ENCODE measurements at places on chromosomes 2 and 18. TPM values are rescaled to one million over a fixed set of nuclear protein-coding genes. Genes with fewer than 3 reads are reported as not detected.

GRCh38 chr2:226581661-226582060 is 218.0 kb downstream of the IRS1 start:
- DNase-seq, result peak; percentile 7

DNA sequence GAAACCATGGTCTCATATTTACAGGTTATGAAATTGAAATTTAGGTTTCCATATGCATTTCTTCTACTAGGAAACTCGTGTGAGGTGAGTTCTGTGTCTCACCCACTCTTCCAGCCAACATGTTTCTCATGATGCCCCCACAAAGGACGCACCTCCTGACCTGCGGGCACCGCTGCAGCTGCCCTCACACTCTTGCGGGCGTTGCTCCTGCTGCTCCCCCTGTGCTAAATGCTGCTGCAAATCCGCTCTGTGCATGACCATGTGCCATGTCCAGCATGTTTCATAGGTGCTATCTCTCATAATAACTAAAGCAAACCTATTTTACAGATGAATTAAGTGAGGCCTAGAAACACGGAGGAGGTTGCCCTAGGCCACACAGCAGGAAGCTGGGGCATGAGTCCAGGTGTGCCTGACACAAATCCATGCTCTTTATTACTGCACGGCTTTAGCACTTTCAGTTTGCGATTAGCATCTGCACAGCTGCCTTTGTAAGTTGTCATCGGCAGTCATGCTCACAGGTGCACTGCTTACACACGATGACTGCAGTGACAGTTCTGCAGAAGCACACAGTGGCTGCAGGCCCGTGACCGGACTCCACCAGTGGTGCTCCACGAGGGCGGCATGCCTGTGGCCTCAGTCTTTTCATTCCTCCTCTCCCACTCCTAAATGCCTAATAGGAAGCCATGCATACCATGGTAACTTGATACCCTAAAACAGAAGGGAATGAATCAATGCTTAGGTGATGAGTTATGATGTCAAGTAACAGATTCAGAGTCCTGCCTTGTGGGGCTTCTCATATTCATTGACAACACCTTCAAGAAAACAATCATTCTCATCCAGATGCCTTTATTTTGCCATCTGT is 14.9 kb upstream of the GALR1 start:
- no peak for DNase-seq

- peak; percentile 70 for DNase-seq
Measured at GRCh38 chr2:72755647-72756423, 70.0 kb downstream of the EXOC6B start.

DNA sequence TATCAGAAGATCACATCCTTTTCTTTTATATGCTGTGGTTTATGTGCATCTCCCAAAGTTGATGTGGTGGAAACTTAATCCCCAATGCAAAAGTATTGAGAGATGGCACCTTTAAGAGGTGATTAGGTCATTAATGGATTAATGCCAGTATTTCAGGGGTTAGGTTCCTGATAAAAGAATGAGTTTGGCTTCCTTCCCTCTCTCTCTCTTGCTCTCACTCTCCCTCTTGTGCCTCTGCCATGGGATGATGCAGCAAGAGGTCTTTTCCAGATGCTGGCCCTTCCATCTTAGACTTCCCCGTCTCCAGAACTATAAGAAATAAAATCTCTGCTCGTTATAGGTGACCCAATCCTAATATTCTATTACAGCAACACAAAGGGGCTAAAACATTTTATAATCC is 85.0 kb downstream of the TTC27 start:
- DNase-seq, result peak; percentile 14

LHCGR gene
- not detected for total RNA-seq

All from GM23248 (cell line).